ENCODE measurements at places on chromosomes 5 and 9.
A peak's percentile ranks its signal among the peaks of the same experiment; 100 is the strongest.

GRCh38 chr5:119190470-119191095 lies 119.7 kb downstream of the DMXL1 start:
- DNase-seq: no peak

DNA sequence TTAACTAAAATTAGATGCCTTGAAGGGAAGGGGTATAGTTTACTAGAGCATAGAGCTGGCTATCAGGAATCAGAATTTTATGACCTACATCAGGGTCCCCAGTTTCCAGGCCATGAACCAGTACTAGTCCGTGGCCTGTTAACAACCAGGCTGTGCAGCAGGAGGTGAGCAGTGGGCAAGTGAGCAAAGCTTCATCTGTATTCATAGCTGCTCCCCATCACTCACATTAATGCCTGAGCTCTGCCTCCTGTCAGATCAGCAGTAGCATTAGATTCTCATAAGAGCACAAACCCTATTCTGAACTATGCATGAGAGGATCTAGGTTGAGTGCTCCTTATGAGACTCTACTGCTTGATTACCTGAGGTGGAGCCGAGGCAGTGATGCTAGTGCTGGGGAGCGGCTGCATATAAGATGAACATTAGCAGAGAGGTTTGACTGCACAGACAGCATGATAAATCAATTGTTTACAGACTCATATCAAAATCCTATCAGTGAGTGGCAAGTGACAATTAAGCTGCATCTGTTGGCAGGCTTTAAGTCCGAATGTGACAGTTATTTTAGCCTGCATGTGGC lies 44.6 kb downstream of the TAF11L14 start:
- no peak for DNase-seq

- no peak for DNase-seq
Observed at GRCh38 chr5:103436656-103437055, 125.9 kb downstream of the NUDT12 start.

- peak; percentile 42 for DNase-seq
Observed at GRCh38 chr9:22307013-22307711, 139.5 kb upstream of the DMRTA1 start.

- no peak for DNase-seq
Observed at GRCh38 chr9:20732118-20732517, 48.1 kb downstream of the FOCAD start.

GRCh38 chr5:73131711-73132425 lies 11.5 kb downstream of the TMEM171 start:
- no peak for DNase-seq

GRCh38 chr9:27333241-27334052 lies 36.5 kb upstream of the EQTN start:
- peak; percentile 50 for DNase-seq

DNA sequence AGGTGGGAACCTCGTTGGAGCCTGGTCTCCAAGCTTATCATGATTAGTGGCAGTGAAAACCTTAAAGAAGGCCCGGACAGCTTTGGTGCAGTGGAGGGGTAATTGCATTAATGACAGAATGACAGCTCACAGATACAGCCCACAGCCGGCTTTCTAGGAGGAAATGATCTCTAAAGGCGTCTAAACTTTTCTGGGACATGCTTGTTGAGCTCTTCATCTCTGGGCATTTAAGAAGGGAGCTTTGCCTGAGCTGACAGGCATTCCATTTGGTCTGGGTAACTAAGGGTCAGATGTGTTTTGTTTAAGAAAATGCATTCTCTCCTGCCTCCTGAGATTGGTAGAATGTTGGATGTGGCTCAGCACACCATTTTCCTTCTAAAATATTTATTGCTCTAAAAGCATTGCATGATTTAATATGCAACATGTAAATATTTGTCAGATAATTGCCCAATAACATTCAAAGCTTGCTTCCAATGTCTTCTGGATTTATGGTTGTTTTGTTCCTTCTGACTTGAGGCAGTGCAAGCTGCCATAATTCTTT lies 4.0 kb downstream of the ANKRD33B start:
- DNase-seq: no peak

- peak; percentile 52 for DNase-seq
Observed at GRCh38 chr9:35258660-35259474, 97.1 kb downstream of the UNC13B start.

DNA sequence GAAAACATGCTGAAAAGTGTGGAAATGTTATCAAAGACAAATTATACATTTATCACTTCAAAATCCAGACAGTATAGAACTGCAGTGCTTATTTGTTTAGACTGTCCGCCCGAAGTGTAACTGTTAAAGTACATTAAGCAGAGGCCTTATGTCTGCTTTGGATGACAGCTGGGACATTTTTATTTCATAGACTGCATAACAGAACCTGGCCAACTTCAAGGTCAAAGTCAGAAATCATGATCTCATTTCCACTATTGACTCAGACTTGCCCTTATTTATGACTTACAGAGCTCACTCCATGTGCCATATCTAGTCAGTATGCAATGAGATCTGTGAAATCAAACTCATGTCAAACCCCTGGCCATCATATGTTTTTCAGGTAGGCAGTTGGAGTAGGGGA lies 87.7 kb downstream of the RAB3C start:
- DNase-seq: no peak

- DNase-seq: no peak
Observed at GRCh38 chr5:72234265-72234700, 85.8 kb downstream of the MRPS27 start.

DNA sequence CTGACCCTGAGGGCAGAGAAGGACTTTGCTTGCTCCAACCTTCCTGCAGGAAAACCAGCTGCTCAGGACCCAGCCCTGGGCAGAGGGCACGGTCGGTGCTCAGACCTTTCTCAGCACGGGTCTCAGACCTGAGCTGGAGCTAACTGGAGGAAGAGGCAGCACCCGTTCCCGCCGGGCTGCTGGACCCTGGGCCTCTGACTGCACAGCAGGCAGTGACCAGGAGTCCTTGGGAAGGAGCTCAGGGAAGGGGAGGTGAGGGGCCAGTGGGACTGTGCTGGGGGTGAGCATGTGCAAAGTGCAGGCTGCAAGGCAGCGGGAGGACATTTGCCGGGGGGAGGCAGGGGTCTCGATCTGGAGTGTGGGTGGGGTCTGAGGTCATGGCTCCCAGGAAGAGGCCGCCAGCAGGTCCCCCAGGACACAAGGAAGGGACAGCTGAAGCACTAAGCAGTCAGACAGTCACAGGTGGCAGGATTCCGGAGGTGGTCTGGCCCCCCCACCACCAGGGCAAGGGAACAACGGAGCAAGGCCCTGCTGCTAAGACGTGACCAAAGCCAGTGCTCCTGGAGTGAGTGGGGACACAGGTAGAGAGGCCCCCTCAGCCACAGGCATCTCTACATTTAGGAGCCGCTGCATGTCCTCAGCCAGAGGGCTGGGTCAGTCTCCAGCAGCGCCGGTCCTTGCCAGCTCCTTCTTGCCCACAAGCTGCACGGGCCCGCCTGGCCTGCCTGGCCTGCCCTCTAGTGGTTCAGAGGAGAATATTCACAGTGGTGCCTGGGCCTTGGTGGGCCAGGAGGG lies 4.8 kb upstream of the DPM2 start:
- DNase-seq: no peak

- DNase-seq: no peak
Observed at GRCh38 chr5:44868541-44868940, 59.8 kb downstream of the MRPS30 start.

- no peak for DNase-seq
Observed at GRCh38 chr9:81964218-81965171, 21.2 kb downstream of the SPATA31D3 start.

DNA sequence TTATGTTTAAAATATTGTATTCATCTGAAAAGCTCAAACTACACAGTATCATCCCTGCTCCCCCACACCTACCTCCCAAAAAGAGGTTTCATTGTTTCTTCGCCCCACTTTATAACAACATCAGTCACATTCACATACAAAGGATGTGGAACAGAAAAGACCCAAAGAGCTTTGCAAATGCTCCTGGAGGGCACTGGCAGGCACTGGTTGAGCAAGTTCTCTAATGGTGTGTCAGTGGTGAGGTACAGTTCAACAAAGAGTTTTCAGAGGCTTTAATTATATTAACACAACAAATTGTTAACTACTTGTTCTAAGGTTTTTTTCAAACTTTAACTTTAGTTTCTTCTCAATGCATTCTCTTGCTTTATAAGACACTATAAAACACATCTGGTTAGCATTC lies 54.1 kb upstream of the ECM2 start:
- no peak for DNase-seq

- no peak for DNase-seq
Observed at GRCh38 chr9:18350995-18351595, 122.9 kb upstream of the ADAMTSL1 start.

DNA sequence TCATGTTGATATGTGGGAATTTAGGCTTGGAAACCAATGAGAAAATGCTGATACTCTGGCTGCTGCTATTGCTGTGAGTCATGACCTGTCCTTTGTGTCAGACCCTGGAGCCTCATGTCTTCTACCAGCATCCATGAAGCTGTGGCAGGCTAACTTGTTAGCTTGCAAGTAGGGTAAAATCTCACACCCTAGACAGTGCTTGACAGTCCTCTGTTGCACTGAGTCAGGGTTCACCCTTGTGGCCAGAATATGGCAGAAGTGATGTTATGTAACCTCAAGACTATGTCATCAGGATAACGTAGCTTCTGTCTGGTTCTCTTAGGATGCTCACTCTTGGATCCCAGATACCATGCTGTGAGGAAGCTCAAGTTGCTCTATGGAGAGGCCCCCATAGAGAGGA lies 110.8 kb downstream of the LHX2 start:
- no peak for DNase-seq

DNA sequence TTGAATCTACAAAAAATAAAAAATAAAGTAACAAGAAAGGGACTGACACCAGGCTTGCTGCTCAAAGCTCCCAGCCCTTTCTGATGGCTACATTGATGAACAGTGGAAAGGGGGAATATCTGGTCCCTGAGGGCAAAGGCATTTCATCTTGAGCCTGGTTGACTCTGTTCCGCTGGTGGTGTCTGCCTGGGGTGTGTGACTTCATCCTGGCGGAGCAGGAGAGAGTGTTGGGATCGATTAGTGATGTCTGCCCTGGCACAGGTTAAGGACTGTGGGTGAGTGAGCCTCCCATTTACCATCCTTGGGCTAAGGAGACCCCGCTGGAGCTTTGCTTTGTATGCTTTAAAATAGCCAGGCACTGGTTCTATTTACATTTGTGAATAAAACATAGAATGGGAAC lies 56.9 kb upstream of the ASS1 start:
- DNase-seq: no peak

GRCh38 chr5:126809916-126810315 lies 33.0 kb downstream of the LMNB1 start:
- DNase-seq: no peak

GRCh38 chr9:70574151-70574837 lies 159.8 kb upstream of the KLF9 start:
- no peak for DNase-seq

- no peak for DNase-seq
Observed at GRCh38 chr9:93929231-93929630, 25.9 kb downstream of the BARX1 start.

DNA sequence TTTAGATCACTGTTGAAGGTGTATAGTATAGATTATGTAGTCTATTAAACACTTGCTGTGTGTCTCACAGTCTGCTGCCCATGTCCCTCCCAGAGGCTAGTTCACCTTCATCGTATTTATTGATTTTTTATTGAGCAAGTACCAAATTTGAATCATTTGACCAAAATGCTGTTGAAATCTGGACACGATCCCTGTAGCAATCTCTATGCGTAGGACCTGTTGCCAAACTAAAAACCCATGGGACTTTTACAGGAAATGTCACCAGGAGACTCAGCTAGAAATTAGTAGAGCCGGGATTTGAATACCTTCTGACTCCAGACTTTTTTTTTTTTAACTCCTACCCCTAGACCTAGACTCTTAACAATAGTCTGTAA lies 17.5 kb downstream of the SLC31A1 start:
- no peak for DNase-seq

GRCh38 chr5:144187699-144188294 lies 17.1 kb downstream of the KCTD16 start:
- peak; percentile 90 for DNase-seq

DNA sequence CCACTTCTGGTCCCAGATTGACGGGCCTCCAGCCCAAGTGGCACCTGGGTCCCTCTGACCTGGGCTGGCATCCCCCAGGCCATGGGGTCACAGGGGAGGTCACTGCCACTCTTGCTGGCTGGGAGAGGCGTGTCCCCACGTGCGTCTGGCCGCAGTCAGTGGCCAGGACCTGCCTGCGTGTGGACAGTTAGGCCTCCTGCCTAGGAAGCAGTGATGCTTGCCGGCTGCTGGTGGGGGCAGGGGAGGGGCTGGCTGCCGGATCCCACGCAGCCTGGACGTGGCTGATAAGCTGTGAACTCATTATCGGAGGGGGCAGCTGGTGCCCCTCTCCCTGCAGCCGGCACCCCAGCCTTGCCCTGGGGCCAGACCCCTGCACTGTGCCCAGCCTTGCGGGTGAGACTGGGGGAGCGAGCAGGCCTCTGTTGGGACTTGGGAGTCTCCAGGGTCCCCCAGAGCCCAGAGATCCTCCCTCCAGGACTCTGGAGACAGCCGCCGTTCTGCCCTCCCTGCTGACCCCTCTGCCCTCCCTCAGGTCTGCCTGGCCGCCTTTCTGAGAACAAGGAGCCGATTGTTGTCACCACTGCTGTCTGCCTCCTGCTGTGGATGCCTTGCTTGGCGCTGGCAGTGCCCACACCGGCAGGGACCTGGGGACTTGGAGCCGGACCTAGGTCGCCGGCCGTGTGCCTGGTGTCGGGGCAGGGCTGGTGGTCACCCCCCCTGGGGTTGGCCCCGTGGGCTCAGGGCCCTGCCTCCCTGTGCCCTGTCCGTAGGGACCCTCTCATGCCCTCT lies 12.3 kb downstream of the RXRA start:
- no peak for DNase-seq

- no peak for DNase-seq
Observed at GRCh38 chr9:110486218-110486617, 93.3 kb downstream of the SVEP1 start.

DNA sequence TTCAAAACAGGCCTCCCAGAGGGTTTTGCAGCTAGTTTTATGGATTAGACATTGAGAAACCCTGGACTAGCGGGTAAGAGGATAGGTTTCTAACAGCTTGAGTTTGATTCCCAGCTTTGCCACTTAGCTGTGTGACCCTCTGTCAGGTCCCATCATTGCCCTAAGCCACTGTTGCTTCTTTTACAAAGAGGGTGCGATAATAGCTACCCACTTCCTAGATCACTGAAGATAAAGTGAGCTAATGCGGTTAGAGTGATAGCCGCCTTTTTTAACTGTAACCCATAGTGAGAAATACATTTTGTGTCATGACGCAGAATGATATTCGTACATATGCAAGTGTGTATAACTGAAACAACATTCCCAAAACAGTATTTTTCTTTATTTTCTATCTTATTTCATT lies 40.3 kb downstream of the CSF1R start:
- DNase-seq: no peak
